GM13977 (cell line): ENCODE measurements at places on chromosomes 16 and 17.

DNA sequence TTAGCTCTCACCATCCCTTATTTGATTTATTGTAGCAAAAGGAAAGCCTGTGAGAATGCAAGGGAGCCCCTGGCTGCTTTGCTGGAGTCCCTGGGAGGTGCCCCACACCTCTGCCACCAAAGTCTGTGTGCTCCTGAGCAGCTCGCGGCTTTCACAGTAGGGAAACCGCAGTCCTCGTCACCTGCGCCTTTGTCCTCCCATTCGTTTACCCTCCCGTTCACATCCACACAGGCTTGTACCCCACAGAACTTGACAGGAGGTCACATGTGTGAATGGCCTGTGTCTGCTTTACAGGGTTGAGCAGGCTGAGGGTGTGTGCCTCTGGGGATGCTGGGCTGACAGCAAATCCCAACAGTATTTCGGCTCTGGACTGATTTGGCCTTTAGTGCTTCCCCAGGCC is 152.5 kb downstream of the LGALS9B start:
- DNase-seq: no peak

DNA sequence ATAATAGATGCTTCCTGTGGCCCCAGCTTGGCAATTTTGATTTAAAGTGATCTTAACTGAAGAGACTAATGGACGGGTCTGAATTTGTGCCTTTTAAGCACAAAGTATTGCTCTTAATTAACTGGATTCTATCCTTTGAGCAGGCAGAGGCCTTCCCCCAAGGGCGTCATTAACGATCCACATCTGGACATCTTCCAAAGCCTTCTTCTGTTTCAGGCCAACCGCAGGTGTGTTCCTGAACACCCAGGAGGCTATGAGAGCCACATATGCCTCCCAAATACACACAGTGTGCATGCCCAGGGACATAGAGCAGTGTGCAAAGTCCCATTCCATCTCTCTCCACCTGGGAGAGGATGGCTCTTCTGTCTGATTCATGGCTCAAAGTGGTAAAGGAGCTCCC is 42.3 kb downstream of the MAPT start:
- no peak for DNase-seq

- no peak for DNase-seq
These were observed 4.2 kb upstream of the SBK1 start for GRCh38 chr16:28288114-28288513.

- DNase-seq: no peak
These were observed 14.2 kb downstream of the OSBPL7 start for GRCh38 chr17:47807421-47807820.

- DNase-seq: no peak
These were observed 21.7 kb downstream of the KNOP1 start for GRCh38 chr16:19696328-19696727.

DNA sequence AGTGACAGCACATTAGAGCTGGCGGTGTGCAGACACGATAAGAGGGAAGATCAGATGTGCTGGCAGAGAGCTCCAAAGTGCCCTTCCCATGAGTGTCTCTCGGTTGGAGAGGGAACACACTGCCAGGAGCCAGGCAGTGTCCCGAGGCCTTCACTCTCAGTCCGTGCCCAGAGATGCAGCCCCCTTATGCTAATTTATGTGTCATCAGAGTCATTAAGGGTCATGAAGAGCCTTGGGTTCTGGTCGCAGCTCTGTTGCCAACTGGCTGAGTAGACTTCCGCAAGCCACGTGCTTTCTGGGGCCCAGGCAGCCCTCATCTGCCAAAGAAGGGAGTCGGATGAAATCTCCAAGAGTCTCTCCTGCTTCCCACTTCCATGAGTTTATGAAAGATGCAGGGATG is 232.5 kb downstream of the MSI2 start:
- DNase-seq: no peak

DNA sequence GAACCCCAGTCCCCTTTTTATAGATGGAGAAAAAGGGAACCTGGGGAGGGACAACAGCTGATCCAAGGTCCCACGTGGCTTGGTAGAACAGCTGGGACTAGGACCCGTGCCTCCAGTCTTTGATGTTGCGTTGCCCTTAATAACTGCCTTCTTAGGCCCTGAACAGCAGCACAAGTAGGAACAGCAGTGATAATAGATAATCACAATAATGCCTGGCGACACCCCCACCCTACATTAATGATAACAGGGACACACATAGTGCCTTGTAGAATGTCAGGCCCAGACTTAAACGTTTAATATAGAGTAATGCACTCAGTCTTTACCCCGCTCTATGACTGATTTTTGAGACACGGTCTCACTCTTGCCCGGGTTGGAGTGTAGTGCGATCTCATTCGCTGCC is 96.4 kb downstream of the ABCC6 start:
- no peak for DNase-seq

GRCh38 chr17:55318715-55319487 is 54.1 kb downstream of the HLF start:
- no peak for DNase-seq

DNA sequence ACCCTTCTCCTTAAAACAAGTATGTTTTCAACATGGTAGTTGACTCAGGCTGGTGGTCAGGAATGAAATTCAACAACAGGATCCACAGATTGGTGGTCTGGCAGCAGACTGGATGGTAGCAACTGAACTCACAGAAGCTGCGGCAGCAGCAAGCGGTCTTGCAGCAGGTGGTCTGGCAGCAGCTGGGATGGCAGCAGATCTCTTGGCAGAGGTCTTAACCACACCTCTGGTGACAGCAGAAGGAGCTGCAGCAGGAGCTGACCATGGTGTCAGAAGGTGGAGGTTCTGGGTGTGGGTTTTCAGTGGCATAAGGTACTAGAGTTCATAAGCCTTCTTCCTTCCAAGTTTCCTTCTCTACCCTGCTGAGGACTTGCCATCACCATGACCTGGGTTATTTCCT is 2.2 kb upstream of the KRTAP4-1 start:
- no peak for DNase-seq

DNA sequence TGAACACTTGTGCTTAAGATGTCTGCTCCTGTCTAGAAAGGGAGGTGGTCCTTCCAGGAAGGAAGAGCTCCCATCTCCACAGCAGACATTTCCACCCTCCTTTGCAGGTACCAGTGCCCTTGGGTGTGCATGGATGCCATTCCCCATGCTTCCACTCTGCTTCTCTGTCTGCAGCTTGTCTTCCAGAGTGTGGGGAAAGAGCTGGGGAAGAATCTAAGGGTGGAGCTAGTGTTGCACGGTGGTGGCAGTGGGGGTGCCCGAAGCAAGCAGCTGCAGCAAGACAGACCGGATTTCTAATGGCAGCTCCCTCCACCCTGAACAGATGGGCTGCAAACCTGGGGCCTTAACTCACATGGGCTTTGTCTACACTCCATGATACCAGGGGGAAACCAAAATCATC is 22.6 kb upstream of the HOXB13 start:
- DNase-seq: no peak

- peak; percentile 67 for DNase-seq
These were observed 394 bp upstream of the NME4 start for GRCh38 chr16:396605-397004.

GRCh38 chr16:84484579-84485254 is 19.7 kb downstream of the MEAK7 start:
- DNase-seq: peak; percentile 58

GRCh38 chr17:28942925-28943324 is 8.4 kb downstream of the PHF12 start:
- no peak for DNase-seq

DNA sequence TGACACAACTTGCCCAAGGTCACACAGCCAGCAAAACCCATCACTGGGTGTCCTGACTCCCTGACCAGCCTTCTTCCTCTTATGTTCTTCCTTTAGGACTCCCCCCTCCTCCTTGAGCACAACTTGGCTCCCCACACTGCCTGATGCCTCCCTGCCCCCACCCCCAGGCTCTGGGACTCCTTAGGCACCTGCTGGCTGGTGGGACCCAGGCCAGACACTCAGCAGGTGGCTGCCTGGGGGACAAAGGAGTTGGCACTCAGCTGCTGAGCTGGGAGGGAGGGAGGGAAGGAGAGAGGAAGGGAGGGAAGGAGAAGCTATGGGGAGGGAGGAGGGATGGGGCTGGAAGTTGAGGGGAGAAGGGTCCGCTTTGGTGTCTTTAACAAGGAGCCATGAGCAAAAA is 8.0 kb downstream of the SEZ6 start:
- no peak for DNase-seq

DNA sequence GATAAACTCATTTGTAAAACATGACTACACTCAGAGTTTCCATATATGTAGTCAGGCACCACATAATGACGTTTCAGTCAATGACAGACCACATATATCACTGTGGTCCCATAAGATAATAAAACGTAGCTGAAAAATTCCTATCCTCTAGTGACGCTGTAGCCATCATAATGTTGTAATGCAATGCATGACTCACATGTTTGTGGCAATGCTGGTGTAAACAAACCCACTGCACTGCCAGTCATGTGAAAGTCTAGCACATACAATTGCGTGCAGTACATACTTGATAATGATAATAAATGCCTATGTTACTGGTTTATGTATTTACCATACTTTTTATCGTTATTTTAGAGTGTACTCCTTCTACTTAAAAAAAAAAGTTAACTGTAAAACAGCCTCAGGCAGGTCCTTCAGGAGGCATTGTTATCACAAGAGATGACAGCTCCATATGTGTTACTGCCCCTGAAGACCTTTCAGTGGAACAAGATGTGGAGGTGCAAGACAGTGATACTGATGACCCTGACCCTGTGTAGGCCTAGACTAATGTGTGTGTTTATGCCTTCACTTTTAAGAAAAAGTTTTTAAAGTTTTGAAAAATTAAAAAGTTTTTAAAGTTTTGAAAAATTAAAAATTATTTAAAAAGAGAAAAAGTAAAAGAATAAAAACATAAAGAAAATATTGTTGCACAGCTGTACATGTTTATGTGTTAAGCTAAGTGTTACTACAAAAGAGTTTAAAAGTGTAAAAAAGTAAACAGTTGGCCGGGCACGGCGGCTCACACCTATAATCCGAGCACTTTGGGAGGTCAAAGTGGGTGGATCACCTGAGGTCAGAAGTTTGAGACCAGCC is 9.0 kb downstream of the STAT5B start:
- no peak for DNase-seq
